ENCODE measurements at places on chromosomes 4 and X.

DNA sequence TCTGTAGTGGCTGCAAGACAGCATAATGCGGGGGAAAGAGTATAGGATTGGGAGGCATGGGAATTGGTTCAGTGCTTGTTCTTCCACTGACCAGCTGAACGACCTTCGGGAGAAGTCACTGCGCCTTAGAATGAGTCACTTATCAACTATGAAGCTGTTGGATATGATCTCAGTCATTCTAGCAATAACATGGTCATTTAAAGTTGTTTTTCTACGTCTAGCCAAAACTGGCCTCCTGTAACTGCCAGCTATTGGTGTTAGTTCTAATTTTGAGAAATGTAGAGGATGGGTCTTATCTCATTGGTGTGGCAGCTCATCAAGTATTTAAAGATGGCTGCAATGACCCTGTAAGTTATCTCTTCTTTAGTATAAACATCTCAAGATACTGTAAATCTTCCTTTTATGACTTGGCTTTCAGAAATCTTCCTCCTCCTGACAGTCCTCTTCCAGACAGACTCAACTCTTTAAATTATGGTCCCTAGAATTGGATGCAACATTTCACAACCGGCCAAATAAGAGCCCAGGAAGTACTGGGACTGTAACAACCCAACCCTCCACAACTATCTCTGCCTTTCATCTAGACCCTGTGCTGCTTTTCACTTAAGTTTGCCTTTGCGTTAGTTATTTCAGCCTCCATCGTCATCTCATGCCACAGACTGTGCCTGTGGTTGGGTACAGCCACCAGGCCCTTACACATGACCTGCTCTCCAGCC is 243.3 kb downstream of the CBR4 start:
- DNase-seq = no peak

- DNase-seq = no peak
Observed at GRCh38 chrX:3522101-3522650, 175.7 kb upstream of the MXRA5 start.

- no peak for DNase-seq
Observed at GRCh38 chr4:11428231-11428898, at the start of gene HS3ST1. Gene HS3ST1, minus strand, starts transcription at chr4:11428894. Its CDS starts 28,889 bp downstream, at chr4:11400005.

GRCh38 chrX:150731795-150732194 is 38.6 kb downstream of the MTMR1 start:
- no peak for DNase-seq

DNA sequence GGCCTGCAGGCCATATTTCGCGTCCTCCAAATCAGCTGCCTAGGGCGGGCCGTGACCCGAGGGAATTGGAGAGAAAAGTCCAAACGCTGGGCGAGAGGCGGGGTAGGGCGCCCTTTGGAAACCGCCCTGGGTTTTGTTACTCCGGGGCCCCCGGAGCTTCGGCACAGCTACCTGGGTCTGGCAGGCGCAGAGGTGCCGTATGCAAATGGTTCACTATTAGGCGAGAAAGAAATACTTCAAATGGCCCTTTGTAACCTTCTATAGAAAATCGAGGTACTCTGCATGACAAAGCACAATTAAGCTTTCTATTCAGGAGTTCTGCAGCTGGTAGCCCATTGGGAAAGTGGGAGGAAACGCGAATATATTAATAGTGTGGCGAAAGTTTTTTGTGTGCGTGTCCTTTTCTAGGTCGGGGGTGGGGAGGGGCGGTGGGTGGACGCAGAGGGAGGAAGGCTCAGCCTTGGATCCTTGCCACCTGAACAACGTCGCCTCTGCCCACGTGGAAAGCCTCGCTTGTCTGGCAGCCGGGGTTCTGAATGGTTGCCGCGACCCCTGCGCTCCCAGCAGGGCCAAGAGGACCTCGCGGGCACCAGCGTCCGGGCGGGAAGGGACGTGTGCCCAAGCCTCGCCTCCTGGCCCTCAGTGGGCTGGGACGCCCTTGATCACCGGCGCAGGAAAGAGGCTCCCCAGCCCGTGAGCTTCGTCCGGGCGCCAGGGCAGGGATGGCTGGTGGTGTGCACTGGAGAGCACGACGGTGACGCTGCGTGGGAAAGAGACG is 9.5 kb downstream of the GSX2 start:
- no peak for DNase-seq

DNA sequence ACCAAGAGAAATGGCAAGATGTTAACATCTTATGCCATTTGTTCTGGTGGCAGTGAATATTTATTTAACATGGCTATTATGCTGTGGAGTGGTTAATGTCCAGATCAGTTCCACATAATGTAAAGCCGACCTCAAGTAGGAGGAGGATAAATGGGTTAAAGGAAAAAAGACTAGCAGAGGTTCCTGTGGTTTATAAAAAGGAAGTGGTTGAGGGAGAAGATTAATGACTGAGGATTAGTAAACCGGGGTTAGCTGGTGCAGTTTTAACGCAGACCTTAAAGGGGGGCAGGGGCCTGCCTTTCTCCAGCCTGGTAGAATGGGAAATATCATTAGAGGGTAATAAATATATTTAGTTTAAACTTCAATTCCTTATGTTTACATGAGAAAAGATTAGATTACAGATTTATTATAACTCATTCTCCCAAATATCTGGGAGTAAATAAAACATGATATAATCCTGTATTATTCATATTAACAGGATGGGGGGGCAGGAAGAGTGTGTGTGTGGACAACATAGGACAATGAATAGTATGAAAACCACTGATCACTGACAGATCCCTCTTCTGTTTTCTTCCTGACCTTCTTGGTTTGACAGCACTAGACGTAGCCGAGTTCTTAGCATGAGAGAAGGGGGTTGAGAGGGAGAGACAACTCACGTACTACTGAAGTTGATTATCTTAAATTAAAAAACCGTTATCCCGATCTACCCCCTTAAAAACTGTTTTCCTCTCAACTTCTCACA is 124.1 kb upstream of the LIMCH1 start:
- DNase-seq = no peak

DNA sequence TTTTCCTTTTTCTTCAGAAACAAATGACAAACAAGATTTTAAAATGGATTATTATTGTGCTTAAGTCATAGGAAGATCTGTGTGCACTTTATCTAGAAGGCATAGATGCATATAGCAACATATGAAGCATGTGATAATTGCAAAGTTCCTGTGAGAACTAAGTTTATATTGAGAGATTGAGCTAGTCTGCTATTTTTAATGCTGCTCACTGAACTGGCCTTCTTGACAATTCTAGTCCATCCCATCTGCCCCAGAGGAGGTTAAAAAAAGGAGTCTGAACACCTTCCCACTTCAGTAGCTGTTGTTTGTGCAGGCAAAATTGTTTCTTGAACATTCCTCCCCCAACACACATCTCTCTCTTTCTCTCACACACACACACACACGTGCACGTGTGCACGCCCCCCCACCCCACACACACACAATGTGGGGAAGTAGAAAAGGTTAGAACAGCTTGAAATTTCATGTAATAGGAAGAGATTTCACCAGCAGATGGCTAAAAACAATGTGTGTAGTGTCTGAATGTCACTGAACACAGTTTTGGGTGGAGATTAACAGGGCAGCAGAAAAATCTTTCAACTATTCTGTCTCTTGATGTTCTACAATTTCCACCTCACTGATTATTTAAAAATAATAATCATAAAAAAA is 108.0 kb downstream of the GPM6A start:
- DNase-seq = no peak

- DNase-seq = no peak
Observed at GRCh38 chr4:6526156-6526555, 48.8 kb upstream of the MAN2B2 start.

GRCh38 chrX:81195712-81196111 is 6.0 kb downstream of the HMGN5 start:
- DNase-seq = peak; percentile 68

DNA sequence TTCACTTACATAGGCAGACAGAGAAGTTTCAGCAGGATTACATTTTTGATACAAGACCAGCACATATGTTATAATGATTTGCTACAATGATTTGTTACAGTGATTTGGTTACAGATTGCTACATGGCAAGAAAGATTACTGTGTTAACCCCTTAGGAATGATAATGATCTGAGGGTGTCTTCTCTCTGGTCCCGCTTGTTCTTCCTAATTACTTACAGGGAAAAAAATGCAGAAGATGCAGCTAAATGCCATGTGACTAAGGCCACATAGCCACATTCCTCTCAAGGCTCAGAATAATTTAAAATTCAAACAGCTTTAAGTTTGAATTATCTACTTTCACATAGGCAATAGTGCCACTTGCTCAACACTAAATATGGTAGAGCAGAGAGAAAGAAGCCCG is 9.7 kb upstream of the LAP3 start:
- DNase-seq = no peak

GRCh38 chr4:47784222-47784621 is 53.6 kb downstream of the CORIN start:
- no peak for DNase-seq

GRCh38 chrX:154539077-154539476 is 7.6 kb downstream of the G6PD start:
- DNase-seq = no peak

GRCh38 chrX:13717700-13718472 is 16.5 kb downstream of the TRAPPC2 start:
- DNase-seq = no peak

DNA sequence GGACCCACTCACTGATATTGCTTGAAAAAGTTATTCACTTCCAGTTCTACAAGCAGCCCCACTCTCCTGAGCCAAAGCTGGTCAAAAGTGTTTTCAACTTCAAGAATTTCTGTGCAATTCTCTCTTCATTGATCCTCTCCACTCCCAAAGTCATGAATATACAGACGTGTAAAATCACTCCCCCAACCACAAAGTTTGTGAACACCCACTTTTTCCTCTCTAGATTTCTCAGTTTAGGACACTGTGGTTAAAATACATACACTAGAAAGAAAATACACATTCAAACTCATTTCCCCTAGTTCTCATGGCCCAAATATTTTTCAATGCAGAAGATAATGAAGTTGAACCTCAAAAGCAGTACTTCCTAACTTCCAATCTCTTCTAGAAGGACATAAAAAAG is 116.3 kb downstream of the MSN start:
- DNase-seq = no peak

DNA sequence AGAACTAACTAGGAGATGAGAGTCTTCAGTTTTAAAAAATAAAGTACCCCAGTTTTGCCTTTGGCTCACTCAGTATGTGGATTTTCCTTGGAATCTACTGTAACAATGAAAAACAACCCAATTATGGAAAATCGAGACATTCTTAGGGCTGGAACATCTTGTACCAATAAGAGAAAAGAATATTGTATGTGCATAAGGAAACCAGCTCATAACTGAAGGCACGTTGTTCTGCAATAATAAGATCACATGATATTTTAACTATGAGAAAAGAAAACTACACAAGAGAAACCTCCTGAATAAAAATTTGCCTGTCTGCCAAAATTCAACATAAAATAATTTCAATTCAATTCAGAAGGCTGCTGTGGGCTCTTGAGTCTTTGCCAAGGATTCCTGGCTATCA is 261.8 kb upstream of the EDNRA start:
- DNase-seq = no peak

- DNase-seq = no peak
Observed at GRCh38 chr4:29619168-29619567, 1101.0 kb upstream of the PCDH7 start.

DNA sequence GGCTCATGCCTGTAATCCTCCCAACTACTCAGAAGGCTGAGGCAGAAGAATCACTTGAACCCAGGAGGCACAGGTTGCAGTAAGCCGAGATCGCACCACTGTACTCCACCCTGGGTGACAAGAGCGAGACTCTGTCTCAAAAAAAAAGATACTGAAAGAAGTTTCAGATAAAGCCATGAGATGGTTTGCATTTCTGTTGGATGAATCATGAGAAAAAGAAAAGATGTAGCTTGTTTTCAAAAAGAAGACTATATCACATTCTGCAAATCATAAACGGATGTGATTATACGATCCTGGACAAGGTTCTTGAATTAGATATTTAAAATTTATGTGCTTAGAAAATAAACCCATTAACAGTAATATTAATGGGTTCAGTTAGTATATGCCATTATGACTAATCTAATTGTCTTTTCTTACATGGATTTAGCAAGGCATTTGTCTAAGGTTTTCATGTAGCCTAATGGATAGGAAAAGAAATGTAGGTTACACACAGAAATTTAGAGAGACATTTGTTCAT is 345.9 kb downstream of the SLC7A11 start:
- no peak for DNase-seq

DNA sequence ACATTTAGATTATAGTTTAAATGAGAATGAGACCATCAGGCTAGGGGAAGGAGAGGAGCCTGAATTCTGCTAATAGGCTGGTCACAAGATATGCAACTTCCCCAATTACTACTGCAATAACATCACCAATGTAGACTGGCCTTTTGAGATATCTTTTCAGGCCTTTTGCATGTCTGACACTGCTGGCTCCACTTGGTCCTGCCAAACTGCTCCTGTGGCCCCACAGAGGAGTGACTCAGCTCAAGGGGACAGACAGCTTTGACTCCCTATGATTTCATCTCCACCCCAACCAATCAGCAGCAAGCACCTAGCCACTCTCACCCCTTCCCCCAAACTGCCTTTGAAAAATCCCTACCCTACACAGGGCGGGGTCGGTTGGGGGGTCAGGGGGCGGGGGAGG is 22.8 kb downstream of the GPRIN3 start:
- peak; percentile 71 for DNase-seq

GRCh38 chr4:5631352-5632065 is 76.8 kb downstream of the EVC2 start:
- no peak for DNase-seq

DNA sequence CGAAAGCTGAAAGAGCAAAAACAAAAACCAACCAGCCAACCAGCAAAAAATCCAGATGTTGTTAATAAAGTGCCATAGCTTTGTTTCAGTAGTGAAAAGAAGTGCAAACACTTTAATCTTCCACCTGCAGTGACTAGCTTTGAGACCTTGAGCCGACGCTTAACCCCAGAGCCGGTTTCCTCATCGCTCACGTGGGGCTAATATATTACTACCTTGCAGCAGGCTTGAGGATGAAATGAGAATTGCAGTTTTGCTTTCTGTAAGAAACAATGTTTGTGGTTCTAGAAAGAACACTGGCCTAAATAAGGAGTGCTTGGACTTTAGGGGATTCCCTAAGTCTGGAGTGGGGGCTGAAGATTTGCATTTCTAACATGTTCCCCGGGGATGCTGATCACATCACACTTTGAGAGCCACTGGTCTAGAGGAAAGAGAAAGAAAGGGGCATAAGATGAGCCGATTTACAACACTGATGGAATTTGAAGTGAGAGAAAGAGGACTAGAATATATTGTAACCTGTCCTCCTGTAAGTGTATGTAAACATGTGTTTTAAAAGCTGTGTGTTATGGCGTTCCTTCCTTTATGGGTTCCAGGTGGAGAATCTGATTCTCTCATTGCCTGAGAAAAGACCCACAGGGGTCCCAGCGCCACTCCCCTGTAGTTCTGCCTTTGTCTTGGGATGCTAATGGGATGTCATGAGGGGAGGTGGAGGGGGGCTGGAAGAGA is 1.4 kb downstream of the FGF2 start:
- peak; percentile 27 for DNase-seq
